Lung (tissue), 17 donors: ENCODE measurements at places on chromosomes 7 and 10.

GRCh38 chr10:59372543-59372942 lies 10.2 kb upstream of the FAM13C start:
- DNase-seq: no peak

GRCh38 chr10:46523119-46523961 lies 33.1 kb downstream of the GPRIN2 start:
- peak; percentile 25 for DNase-seq

GRCh38 chr10:100155936-100156335 lies 29.9 kb downstream of the ERLIN1 start:
- no peak for DNase-seq

DNA sequence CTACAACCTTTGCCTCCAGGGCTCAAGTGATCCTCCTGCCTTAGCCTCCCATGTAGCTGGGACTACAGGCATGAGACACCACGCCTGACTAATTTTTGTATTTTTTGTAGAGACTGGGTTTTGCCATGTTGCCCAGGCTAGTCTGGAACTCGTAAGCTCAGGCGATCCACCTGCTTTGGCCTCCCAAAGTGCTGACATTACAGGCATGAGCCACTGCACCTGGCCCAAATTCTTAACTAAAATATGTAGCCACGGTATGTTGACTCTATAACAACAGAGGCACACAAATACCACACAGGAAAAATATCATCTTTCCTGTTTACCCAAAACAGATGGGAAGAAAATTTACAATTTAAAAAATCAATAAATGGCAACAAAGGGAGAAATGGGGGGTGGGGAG lies 115.8 kb downstream of the ATE1 start:
- no peak for DNase-seq

GRCh38 chr10:61170594-61170993 lies 226.6 kb upstream of the RHOBTB1 start:
- DNase-seq: no peak
